NT2/D1 (cell line): ENCODE measurements at places on chromosomes 12 and 14.

- no peak for DNase-seq
These were observed 67.7 kb upstream of the CPM start for GRCh38 chr12:69000540-69001243.

DNA sequence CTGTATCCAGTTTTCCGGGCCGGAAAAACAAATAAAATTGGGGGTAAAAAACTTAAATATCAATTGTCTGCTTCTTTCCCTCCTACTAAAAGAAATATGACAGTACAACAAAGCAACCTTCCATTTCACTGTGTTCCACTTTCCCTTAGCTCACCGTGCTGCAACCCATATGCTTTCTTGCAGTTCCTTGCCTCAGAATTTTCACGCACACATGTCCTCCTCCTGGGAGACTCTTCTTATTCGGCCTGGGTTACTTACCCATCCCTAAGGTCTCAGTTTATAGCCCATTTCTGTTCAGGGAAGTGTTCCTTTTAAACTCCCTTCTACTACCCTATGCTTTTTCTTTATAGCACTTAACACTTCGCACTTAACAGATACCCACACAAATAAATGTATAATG is 4.5 kb upstream of the MAGOHB start:
- DNase-seq = no peak

DNA sequence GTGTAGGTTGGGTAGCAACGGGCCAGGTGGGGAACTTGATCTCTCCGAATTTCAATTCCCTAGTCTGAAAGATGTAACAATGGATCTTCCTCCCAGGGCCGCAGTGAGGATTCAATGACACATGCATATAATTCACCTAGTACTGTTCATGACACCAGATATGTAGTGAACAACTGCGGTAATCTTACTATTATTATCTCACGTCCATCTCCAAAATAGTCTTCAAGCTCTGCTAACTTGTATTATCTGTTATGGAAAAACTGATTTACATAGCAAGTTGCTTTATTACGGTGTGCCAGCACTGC is 26.4 kb downstream of the MOK start:
- no peak for DNase-seq

DNA sequence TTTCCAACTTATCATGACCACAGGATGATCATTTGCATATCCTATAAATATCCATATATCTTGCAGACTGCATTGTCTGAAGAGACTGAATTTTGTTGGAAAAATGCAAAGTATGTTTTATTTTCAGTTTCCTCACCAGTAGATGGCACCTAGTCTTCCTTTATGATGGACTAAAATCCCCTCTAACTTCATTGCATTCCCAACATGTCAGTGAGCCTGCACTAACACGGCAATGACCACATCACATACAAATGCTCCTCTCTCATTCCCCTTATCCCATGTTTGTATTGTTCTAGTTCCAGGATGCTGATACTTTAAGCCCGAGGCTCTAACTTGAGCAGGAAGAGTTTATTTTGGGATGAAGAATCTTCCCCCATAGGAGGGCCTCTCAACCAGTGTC is 24.7 kb upstream of the MYBPC1 start:
- DNase-seq = no peak

DNA sequence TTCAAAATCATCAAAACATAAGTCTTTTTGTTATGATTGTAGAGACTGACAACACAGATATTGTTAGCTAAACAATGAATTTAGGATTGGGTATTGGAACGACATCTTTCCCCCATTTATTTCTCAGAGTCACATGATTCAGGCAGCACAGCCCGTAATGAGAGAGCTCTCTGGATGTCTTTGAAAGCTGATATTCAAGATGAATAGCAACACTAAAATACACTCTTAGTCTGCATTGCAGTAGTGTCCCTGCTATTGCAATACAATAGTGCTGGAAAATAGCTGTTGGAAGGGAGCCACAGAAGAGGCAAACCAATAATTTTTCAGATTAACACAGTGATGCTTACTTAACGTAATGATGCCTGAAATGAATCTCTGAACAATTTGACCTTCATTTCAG is 9.9 kb downstream of the GTSF1 start:
- DNase-seq = no peak

GRCh38 chr12:10939163-10939562 is at the start of gene TAS2R14:
TAS2R14 (minus strand) TSS chr12:10939263; CDS start chr12:10939207, 56 bp downstream.
- DNase-seq = no peak

- no peak for DNase-seq
These were observed 68.8 kb downstream of the ADCK1 start for GRCh38 chr14:77868552-77869285.

DNA sequence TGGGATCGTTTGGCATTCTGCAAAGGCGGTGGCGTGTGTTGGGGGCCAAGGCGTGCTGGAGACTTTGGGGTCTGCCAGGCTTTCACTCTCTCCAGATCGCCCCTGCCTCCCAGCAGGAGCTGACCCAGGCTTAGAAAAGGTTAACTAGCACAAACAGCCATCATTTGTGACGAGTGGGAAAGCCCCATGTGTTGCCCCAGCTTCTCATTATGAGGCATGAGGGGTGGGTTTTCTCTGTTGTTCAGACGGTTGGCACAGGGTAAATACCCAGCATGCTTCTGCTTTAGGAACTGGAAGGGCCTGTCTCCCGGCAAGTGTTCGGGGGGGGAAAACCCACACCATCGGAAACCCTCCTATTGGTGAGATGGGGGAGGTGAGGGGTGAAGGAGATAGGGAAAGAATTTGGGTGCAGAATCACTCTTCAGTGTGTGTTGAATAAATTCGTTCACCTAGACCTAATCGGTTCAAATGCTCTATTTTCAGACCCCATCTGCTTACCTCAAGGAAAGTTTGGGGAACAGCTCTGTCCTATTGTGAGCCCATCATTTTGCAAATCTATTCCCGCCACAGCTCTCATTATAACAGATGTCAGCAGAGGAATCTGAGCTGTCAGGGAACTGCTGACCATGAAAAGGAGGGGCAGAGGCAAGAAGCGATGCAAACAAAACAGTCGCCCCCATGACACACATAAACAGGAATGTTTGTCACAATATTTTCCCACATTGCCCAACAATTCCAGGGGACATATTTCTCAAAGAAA is 34.7 kb upstream of the C12orf42 start:
- no peak for DNase-seq
